Suppressor macrophage treated with lipopolysaccharide for 1 hour (primary cell): ENCODE measurements at places on chromosomes 3 and 15.
A peak's percentile ranks its signal among the peaks of the same experiment; 100 is the strongest.

DNA sequence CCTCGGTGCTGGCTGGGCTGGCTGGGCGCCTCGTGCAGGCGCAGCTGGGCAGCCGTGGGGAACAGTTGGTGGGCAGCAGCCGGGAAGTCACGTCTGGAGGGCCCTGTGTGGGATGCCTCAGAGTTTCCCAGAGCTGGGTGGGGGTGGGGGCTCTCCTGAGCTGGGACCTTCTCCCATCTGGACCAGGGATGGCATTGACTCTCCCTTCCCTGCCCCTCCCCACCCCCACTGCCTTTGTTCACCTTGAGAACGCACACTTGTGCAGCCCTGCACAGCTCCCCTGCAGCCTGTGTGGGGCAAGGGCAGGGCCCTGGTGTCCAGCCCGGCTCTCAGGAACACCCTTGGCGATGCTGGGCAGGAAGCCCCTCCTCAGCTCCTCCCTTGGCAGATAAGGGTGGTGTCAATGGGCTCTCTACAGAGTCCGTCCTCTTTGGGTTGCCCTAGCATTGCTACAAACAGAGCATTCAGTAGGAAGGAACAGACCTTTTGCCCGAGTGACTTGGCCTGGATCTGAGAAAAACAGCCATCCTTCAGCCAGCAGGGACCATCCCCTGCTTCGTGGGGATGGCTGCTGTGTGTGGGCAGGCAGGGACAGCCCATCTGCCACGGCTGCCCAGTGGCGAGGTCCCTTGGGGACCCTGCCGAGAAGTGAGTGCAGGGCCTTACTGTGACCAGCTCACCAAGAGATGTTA is 25.5 kb upstream of the KLF13 start:
- no peak for DNase-seq

GRCh38 chr3:4634894-4635293 is 141.7 kb downstream of the ITPR1 start:
- DNase-seq, result no peak

DNA sequence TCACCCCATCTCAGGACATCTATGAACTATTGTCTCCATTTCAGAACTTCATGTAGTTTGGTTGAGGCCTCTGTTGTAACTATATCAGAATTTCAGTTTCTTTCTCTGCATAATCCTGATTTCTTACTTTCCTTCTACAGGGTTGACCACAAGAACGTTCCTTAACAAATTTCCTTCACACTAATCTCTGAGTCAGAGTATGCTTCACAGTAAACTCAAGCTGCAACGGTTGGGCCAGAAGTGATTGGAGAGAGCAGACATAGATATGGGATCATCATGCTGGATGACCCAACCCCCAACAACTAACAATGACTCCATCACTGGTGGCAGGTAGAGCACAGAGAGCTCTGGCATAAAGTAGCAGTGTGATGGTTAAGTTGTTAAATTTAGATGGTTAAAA is 128.8 kb upstream of the OSTN start:
- no peak for DNase-seq

DNA sequence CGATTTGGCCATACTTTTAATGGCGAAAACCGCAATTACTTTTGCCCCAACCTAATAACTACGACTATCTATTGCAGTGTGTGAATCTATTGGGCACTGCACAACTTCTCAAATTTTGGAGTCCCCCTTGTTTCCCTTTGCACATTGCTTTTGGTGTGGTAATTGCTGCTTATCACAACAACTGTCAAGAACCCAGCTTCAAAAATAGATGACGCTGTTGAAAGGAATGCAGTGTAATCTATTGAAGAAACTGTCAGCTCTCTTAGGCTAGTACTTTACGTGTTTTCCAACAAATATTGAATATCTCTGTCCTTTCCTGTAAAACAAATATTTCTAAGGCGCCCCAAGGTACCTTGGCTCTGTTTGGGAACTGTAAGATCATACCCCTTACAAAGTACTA is 222.8 kb upstream of the UBE2E2 start:
- DNase-seq, result no peak

GRCh38 chr3:20258371-20258770 is 72.4 kb upstream of the SGO1 start:
- no peak for DNase-seq

DNA sequence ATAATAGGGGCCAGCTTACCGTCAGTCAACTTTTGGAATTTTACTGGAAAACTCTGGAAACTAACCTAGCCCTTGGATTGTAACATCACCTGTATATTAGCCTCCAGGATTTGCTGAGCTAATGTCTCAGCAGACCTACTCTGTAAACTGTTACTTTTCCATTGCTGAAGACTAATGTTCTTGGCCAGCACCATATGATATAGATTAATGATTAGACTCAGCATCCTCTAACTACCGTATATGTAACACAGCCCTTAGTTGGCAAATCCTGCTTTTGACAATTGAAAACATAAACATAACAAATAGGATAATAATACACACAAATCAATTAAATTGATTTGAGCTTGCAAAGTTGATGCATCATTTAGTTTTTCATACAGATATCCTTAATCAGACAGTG is 26.6 kb upstream of the GBE1 start:
- DNase-seq, result no peak

GRCh38 chr3:108719178-108719806 is 37.9 kb downstream of the RETNLB start:
- DNase-seq, result no peak

GRCh38 chr3:98730338-98730737 is 32.8 kb upstream of the ST3GAL6 start:
- DNase-seq, result peak; percentile 95

GRCh38 chr3:42688487-42689420 is 3.4 kb downstream of the KLHL40 start:
- DNase-seq, result no peak

GRCh38 chr3:156163848-156164247 is 43.5 kb downstream of the KCNAB1 start:
- no peak for DNase-seq

- no peak for DNase-seq
Measured at GRCh38 chr3:103825586-103825985, 1390.8 kb downstream of the ZPLD1 start.

GRCh38 chr15:73370151-73370550 is 1.4 kb upstream of the HCN4 start:
- DNase-seq, result no peak

DNA sequence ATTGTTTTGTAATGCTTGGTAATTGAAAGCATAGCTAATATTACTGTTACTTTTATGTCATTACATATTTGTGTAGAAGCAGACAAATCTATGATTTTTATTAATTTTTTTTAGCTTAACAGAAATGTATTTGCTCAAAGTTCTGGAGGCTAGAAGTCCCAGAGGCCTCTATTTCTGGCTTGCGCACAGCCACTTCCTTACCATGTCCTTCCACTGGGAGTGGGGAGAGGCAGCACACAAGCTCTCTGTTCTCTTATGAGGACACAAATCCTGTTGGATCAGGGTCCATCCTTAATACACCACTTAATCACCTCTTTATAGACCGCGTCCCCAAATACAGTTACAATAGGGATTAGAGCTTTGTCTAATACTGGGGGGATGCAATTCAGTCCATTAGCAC is 1061.4 kb downstream of the OTOL1 start:
- no peak for DNase-seq

- no peak for DNase-seq
Measured at GRCh38 chr3:134474956-134475355, 10.8 kb downstream of the ANAPC13 start.

- DNase-seq, result peak; percentile 53
Measured at GRCh38 chr3:155872904-155873646, 2.6 kb downstream of the GMPS start.

DNA sequence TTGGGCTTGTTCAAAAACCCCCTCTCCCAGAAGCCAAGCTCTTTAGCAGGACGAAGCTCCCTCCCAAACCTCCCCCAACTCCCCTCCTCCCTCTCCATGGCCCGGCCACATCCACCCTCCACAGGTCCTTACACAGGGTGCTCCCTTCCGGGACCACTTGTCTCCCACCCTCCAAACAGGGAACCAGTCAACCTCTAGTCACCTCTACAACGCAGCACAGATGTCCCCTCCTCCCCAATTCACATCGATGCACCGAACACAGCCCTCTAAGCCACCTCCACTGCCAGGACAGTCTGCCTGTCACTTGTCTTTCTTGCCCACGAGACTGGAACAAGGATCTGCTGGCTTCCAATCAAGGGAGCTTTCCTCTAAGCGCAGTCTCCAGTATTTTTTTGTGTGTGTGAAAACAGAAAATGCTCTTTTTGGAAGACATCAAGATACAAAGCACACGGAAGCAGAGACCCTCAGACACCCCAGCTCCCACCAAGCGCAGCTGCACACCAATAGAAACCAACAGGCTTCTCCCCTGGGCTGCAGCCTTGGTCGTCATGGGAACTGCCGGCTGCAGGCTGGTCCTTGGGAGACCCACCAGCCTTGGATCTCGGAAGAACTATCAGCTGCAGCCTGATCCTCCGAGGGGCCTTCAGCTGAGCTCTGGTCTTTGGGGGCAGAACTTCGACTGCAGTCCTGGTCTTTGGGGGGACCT is 26.5 kb downstream of the IQSEC1 start:
- no peak for DNase-seq

GRCh38 chr3:28109829-28110228 is 131.6 kb upstream of the CMC1 start:
- no peak for DNase-seq

DNA sequence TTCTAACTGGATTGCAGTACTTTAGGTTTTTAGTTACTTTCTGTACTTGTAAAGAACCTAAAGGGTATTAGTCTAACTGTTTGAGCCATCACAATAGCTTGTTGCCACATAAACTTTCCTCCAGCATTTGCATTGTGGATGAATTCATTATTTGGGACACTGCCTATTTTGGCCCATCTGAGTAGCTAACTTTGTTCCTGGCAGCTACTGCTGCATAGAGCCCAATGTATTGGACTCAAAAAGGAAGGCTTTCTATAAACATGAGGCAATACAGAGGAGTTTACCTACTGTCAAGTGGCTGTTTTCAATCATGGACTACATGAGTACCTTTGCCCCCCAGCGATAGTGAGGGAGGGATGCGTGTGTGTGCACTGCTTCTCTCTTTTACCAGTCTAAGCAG is 1.9 kb downstream of the ROBO2 start:
- DNase-seq, result no peak

DNA sequence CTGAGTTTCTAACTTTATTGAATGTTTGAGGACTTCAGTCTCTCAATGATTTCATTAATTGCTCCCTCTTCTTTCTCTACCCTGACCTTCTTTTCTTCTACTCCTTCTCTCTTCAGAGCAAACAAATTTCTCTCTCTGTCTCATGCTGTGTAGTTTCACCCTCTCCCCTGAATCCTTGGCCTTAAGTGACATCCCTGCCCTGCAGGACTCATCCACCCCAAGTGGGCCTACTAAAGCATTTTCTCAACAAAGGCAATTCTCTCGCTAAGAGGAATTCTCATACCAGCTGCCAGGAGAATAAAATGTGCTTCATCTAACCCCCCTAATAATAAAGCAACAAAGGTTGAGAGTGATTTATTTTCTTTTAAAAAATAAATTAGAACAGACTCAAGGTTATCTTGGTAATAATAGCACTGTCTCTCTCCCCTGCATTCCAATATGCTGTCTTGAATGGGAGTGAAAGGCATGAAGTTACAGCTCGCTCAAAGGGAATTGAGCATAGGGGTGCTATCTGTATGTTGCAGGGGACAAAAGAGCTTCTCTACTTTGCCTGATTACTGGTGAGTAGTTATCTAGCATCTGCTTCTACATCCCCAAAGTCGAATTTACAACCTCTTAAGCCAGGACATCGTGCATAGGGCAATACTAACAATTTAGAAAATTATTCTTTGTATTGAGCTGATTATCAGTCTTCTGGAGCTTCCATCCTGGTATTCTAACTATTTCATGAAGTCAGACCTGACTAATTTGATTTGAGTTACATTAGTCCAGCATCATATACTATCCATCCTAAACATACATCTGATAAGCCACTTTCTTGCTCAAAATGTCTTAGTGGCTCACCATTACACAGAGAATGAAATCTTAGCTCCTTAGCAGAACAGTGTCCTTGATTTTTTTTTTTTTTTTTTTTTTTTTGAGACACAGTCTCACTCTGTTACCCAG is 76.9 kb upstream of the DNAJC19 start:
- no peak for DNase-seq

- no peak for DNase-seq
Measured at GRCh38 chr3:160478338-160478737, 28.8 kb upstream of the TRIM59 start.

GRCh38 chr3:171948674-171949073 is 90.7 kb upstream of the FNDC3B start:
- no peak for DNase-seq
